Left colon (tissue), 2 donors: ENCODE measurements at places on chromosomes 3 and 15. TPM values are rescaled to one million over a fixed set of nuclear protein-coding genes. Genes with fewer than 3 reads are reported as not detected.

The GABRB3 gene
- 5.5 TPM for total RNA-seq

The UBR1 gene
- 23.9 TPM for total RNA-seq

The FOXB1 gene
- total RNA-seq: not detected

The CCDC12 gene
- 54.4 TPM for total RNA-seq

The SLC22A14 gene
- not detected for total RNA-seq

The IQGAP1 gene
- 197 TPM for total RNA-seq

The UCN2 gene
- total RNA-seq: not detected

DNA sequence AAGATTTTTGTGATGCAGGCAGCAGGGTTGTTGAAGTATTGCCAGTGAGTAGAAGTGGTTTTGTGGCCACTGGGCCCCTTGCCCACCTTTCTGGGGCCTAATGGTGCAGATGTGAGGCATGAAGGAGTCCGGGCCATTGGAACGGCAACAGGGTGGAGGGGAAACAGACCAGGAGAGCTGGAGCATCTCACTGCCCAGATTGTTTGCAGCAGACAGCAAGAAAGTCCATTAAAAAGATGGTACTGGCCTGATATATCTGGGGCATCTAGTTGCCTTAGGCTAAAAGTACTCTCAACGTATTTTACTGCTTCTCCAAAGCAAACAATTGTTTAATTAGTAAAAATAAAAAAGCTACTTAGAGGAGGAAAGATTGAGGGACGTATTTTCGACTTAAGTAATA lies 298.4 kb downstream of the SATB1 start:
- DNase-seq: no peak

DNA sequence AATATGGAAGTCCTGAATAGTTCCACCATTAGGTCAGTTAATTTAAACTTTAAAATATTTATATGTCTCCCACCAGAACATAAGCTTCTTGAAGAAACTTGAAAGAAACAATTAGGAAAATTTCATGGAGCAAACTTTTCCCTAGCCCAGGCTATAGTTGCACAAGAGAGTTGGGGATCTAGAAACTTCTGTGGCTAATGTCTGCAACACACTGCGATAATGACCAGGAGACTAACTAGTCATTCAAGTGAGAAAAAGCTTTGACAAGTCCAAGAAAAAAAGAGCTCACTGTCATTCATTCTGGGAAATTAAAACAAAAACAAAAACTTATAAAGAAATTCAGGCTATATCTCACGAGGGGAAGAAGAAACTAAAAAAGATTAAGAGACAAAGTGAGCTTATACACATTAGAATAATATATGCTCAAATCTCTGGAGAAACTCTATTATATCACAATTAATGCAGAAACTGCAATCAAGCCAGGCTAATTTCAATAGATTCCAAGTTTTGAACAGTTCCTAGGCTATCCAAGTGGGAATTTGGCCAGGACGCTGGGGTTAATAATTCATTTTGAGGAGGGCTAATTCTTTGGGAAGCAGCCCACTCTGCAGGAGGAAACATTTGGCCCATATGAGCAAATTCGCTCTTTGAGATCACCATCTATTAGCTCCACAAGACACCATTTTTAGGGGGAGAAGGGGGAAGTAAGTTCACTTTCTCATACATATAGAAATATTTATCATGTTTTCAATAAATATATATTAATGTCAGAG lies 134.6 kb downstream of the MEIS2 start:
- DNase-seq: no peak

DNA sequence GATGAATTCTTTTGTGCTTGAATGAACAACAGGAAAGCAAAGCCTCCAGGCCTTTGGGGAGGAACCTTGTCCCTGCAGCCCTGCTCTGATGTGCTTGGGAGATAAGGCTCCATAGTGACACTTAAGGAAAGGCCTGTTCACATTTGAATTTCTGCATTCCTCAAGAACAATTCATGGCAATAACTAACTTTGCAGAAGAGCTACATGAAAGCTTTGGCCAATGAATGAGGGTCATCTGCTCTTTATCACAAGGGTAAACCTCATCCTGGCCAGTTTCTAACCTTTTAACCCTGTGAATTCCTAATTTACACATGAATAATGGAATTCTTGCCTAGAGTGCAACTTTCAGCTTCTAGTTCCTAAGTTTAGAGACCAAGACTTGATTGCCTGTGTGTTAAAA lies 5.6 kb downstream of the PRTG start:
- no peak for DNase-seq

GRCh38 chr3:100879195-100879810 lies 113.9 kb downstream of the ABI3BP start:
- DNase-seq: no peak

- DNase-seq: no peak
Observed at GRCh38 chr3:177162742-177163141, 34.5 kb downstream of the TBL1XR1 start.

DNA sequence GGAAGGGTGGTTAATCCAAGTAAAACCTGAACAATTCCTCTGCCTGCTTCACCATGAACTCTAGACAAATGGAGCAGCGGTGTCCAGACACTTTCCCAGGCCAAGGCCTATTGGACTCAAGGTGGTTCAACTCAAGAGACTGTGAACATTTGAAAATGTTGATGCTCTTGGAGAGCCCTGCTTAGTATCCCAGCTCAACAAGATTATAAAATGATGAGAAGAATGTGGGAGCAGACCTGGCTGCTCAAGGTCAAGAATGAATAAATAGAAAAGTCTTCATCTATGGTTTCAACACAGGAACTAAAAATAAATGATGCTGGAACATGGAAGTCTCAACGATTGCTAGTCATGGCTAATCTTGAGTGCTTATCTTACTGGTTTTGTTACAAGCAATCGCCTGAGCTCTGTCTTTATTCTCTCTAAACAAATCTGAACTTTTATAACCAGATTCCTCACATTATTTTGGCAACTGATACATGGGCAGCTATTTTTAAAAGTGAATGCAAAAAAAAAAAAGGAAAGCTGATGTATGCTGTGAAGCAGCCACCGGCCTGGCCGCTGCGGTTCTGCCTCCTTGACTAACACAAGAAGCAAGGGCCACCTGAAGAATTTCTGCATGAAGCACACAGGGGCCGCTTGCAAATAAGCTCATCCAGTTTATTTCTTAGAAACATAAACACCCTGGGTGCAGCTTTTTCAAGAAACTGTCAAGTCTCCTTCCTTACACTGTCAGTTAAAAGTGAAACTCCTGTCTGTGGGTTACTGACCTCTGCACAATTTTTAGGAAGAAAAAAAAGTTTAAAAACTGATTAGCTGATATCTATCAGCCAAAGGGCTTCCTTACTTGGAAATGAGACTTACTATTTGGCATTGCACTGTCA lies 120.1 kb upstream of the ARHGEF3 start:
- DNase-seq: no peak

GRCh38 chr3:58178528-58179234 lies 32.1 kb downstream of the DNASE1L3 start:
- no peak for DNase-seq

- no peak for DNase-seq
Observed at GRCh38 chr15:85600001-85600400, 194.7 kb downstream of the KLHL25 start.

GRCh38 chr3:177320765-177321247 lies 123.5 kb upstream of the TBL1XR1 start:
- DNase-seq: no peak

DNA sequence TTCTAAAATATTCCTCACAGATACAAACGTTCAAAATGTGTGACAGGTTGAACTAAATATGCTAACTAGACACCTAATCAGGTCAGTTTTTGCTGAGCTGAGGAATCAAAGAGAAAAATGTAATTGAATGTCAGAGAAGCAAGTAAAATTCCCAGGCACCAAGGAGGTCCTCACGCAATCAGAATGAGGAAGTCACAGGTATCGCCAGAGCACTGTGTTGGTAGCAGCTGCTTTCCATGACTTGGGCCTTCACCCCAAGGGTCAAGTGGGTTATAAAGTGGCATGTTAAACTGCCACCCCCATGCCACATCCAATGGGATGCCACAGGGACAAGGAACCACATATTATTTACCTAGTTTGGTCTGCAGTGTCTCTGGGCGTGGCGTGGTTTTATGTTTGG lies 125.0 kb downstream of the TFG start:
- no peak for DNase-seq

GRCh38 chr3:176581589-176581988 lies 615.7 kb downstream of the TBL1XR1 start:
- no peak for DNase-seq

DNA sequence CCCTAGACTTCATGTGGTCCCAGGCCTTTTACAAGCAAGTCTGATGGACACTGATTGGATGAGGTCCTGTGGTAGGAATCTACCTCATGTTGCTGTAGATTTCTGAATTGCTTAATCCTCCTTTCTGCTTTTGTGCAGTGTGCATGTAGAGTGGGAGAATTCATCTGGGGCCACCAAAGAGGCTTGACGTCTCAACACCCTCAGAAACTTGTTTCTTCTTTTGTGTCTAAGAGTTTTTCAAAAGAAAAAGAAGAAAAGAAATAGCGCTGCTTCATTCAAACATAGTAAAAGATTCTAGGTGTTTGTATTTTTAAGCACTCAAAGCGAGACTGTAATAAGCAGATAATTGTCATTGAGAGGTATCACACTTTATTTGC lies 46.2 kb downstream of the NR1D2 start:
- DNase-seq: no peak

DNA sequence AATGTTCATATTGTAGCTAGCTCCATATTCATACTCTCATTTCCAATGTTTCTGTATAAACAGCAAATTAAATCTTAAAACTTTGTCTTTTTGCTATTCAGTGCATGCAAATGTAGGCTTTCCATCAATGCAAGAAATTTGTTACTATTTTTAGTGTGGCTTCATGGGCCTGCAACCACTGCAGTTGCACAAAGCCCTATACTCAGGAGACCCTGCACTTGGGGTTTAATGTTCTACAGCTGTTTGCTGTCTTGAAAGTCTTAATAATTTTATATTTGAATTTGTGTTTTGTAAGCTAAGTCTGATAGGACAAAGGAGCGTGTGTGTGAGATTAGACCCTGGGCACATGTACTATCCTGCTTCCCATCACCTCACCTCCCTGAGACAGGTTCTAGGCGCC lies 9.6 kb downstream of the PYDC2 start:
- no peak for DNase-seq

GRCh38 chr15:51830276-51830806 lies 888 bp downstream of the TMOD3 start:
- DNase-seq: no peak

DNA sequence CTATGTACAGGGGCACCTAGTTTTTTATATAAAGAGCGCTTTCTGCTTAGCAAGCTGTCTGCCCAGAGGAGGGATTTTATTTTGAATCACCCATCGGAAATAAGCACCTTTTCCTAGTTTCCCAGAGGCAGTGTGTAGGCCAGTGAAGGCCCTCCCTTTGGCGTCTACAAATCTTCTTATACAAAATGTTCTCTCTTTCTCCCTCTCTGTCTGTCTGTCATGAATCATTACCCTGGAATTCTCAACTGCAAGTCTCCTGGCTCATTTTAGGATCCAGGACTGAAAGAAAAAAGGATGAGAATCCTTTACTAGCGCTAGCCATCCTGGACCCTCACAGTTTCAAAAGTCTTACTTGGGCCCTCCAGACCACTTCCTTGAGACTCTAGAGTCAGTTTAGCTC lies 728.1 kb downstream of the OTOL1 start:
- no peak for DNase-seq

DNA sequence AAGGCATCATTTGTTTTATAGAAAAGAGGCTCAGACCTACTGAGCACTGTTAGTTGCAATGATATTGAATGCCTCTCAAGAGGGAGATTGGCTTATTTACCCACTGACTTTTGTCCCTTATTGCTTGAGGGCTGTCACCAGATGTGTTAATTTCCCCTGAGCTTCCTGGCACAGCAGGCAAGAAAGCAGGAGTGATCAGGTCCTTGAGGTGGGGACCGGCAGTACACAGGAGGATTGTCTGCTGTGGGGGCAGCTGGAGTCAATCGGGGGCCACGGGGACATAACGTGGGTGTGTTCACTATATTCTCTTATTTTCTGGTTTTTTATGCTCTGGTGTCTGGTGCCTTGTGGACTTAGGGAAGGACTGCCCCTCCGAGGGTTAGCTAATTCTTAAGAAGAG lies 44.6 kb downstream of the GASK1A start:
- DNase-seq: no peak

DNA sequence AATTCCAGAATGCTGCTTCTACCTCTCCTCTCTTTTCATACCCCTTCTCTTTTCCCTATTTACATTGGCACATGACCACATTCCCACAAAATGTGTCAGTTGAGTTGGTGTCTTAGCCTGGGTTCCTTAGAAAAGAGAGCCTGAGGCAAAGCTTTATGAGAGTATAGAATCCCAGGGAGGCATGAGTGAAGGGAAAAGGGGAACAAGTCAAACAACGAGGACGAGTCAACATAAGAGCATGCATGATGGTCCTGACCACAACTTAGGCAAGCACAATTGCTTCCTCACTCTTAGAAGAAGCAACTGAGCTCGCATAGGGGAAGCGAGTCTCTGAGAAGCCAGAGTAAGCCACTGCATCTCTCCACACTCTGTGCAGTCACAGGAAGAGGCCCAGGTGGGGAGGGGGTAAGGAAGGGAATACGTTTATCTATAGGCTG lies 15.4 kb upstream of the ZNF774 start:
- DNase-seq: no peak

- no peak for DNase-seq
Observed at GRCh38 chr3:10740954-10741353, 75.1 kb upstream of the SLC6A11 start.

- DNase-seq: no peak
Observed at GRCh38 chr3:141680620-141681389, 57.3 kb upstream of the RNF7 start.

DNA sequence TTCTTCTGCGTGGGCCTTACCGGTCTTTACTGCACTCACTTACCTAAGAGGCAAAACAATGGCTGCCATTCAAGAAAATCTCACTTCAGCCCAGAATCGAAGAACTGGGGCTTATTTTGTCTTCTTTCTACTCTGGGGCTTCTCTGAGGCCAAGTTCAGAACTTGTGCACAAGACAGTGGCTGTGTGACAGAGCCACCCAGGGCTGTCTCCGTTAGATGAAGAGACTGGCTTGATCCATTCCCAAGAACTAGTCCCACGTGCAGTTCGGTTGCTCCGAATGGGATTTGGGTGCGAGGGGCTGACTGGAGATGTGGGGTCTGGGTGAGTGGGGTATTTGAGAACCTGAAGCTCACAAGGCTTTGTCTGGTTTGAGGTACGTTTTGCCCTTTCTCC lies 795 bp upstream of the TCF12 start:
- DNase-seq: no peak

DNA sequence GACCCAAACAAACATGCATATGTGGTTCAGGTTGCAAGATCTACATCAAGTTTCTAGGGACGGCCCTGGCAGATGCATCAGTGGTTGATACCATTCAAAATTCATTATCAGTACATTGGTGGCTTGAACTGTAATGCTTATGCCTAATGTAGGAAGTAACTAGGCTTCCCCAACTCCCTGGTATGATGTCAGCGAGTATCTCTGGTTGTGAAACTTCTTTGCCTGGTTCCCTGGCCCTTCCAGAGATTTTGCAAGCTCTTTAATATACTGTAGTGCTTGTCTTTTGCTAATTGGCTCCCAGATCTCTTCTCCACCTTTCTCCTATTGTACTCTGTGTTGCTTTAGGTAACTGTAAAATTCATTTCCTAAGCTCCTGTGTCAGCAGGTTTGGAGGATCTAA lies 114.8 kb upstream of the RARB start:
- no peak for DNase-seq

- DNase-seq: no peak
Observed at GRCh38 chr15:58474741-58475323, 43.0 kb downstream of the LIPC start.

- DNase-seq: no peak
Observed at GRCh38 chr15:41881550-41881919, 12.3 kb downstream of the SPTBN5 start.

- DNase-seq: no peak
Observed at GRCh38 chr3:120552184-120553172, 43.7 kb upstream of the NDUFB4 start.
